ENCODE measurements at places on chromosomes 6 and 20.

- DNase-seq: no peak
These were observed 369.4 kb upstream of the CITED2 start for GRCh38 chr6:139743664-139744437.

DNA sequence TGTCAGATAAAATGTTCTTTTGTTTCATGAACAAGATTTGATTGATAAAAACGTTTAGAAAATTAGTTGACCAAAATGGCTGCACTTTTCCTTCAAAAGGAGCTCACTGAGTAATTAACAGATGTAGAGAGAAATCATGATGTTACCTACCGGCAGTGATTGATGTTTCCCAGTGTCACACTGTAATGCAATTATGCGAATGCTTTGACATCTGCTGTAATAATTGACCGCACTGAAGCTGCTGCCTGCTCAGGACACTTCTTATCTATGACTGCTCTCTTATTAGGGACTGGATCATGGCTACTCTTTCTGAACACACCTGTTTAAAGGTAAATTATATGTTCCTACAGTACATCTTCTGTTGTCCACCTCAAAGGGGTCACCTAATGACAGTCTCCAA is 94.6 kb downstream of the GPR63 start:
- DNase-seq: peak; percentile 39

DNA sequence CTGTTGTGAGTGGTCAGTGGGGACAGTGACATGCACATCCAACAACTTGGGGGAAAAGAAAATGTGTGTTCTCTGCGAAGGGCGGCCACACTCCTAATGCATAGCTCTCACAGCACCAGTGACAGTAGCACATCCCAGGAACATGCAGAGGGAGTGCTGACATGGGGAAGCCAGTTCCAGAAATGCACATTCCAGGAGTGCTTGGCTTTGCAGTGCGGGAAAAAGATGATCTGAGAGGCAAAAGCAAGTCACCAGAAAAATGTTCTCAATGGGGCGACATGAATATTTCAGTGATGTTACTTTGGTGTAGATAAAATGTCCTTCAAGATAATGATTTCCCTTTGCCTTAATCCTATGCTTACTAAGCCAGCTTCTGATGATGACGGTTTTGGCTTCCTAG is 42.9 kb upstream of the PDE10A start:
- DNase-seq: no peak

DNA sequence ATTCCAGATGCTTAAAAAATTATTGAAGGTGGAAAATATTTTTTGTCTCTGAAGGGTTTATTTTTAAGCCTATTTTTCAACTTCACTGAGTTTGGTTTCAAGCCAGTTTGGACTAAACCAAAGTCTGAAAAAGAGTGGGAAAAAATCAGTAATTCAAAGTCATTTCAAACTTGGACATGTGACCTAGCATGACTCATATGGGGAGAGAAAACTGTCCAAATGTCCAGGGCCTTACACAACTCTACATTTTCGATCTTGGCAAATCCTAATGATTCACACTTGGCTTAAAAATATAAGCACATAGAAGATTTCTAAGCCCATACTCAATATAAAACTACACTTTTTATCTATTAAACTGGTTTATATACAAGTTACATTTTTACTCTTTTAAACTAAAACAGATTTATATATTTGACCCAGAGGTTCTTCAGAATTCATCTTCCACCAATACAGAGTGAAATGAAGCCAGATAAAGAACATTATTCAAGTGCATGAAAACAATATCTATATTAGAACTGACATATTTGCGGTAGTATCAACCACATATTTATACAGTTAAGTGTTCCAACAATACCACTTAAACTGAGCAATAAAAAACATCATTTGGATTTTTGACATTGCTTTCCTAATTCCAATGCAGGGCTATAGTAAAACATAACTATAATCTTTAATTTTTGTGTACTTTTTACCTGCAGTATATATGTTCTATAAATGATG is 110.3 kb upstream of the TCF21 start:
- DNase-seq: no peak

DNA sequence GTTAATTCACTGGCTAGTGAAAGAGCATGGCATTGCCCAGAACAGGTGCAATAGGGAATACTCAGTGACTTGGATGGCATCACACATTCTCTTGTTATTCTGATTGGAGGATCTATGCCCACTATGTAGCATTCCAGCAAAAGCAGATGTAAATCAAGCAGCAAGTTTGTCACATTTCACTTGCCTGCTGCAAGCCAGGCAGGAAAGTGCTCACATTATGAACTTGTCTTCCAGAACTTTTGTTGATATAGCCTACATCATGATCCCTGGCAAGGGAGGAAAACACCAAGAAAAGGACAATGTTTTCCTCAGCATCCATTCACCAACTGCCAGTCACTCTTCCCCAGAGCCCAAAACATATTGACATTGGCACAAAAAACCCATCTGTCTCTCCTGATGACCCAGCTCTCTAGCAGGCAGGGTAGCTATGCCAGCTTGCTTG is 77.8 kb downstream of the ARHGAP18 start:
- DNase-seq: peak; percentile 74

GRCh38 chr6:39887692-39888450 is 46.4 kb downstream of the MOCS1 start:
- no peak for DNase-seq

GRCh38 chr20:53032478-53032932 is 60.3 kb downstream of the TSHZ2 start:
- DNase-seq: no peak

DNA sequence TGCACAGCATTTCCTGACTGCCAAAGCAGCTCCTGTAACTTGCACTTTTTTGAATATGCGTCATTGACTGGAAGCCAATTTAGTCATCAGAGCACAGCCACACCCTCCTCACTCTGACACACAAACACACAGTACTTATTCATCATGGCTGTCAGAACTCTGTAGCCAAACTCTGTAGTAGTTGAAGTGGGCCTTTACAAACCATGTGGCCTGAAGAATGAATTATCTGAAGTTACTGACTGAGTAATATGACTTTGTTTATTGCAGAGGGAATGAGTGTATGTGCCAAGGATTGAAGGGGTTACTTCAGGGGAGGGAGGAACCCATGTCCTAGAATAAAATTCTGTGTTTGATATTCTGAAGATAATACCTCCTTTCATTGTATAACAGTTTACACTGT is 102.7 kb downstream of the FIG4 start:
- DNase-seq: no peak

DNA sequence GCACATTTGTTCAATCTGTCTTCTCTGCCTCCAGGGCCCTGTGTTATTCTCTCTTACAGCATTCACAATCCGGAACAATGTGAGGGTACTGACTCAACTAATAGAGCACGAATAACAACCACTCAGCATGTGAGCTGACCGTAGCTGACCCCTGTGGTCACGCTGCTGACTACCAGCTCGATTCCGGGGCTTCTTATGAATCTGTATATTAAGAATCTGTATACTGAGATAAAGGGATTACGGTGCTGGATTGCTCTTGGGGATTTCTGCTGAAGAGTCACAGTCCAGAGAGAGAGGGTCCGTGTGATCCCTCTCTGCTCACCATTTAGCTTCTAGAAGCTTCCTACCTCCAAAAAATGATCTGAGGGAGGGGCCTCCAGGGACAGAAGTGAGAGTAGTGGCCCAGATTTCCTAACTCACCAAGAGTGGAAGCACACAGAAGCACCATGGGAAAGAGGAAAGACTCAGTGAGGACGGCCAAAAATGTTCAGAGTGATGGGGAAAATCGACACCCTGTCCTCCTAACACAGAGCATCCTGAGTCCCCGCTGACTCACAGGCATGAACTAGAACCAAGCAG is 156.2 kb downstream of the THBS2 start:
- DNase-seq: no peak

DNA sequence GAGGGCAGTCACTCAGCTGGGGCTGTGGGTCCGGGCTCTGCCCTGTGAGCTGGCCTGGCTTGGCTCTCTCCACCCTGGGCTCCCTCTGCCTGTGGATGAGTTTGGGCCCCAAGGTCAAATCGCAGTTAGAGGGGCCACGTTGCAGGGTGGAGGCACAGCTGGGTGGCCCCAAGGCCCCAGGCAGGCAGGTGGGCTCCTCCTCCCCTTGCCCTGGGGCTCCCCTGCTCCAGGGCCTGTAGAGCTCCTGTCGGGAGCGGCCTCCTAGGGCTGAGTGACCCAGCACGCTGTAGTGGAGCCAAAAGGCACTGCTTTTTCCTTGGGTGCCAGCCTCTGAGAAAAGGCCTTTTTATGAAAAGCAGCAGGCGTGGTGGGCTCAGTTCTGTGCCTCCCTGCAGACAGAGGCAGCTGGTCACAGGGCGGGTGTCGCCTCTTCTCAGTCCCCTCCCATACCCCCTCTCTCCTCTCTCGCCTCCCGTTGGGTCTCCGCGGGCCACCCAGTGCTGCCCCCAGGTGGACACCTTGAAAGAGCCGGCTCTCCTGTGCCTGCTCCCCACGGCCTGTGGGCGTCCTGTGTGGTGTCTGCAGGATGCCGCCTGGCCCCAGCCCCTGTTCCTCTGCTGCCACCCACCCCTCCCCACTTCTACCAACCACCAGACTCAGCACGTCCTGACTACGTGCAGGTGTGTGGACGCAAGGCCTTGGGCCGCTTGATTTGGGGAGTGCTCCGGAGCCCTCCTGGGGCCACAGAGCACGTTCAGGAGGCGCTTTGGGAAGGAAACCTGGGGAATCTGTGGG is 13.2 kb downstream of the SS18L1 start:
- DNase-seq: peak; percentile 75
